ENCODE measurements at places on chromosomes 11 and 22.

DNA sequence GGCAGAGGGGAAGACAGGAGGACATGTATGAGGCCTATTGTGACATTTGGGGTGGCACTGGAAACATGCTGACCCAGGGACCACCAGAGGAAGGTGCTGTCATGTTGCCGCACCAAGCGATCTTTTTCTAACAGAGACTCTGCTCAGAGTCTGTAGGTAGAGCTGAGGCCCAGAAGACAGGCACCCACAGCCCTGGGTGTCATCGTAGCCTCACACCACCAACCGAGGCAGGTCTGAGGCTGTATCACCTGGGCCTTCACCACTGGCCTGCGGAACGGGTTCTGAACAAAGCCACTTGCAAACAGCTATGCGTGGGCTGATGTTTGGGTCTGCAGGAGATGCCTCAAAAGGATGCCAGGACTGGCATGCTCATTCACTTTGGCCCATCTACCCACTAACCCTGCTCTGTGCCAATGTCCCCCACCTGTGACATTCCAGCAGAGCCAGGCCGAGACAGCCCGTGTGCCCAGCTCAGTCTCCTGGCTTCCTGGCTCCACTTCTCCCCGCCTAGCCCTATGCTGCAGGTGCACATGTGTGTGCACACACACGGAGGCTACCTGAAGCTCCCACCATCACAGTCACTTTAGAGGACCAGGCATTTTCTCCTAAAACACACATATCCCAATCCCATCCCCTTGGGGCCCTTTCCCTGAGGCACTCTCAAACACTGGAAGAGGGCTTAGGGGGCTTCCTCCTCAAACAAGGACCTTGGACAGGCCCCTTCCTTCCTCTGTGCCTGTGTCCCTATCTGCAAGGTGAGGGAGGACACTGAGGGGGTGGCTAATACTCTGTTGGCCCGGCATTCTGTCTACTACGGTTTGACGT lies 3.6 kb downstream of the TRIM29 start:
- DNase-seq, result no peak

- no peak for DNase-seq
Measured at GRCh38 chr11:67617243-67617953, 10.7 kb downstream of the NDUFV1 start.

- DNase-seq, result no peak
Measured at GRCh38 chr11:130831976-130832375, 84.3 kb downstream of the SNX19 start.

DNA sequence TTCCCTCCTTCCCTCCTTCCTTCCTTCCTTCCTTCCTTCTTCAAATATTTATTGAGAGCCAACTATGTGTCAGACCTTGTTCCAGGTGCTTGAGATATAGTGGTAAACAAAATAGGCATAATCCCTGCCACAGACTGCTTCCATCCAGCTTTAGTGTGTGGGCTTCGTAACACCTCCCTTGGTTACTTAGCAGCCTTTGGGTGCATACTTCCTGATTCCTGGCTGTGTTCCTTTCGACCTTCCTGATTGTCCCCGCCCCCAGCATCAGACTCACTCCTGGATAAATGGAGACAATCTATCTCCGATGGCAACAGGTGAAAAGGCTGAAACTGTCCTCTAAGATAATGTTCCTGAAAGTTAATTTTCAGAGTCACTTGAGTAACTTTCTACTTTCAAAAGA lies 13.5 kb downstream of the CCDC81 start:
- no peak for DNase-seq

GRCh38 chr11:36619502-36619901 lies 21.5 kb upstream of the RAG2 start:
- no peak for DNase-seq

- no peak for DNase-seq
Measured at GRCh38 chr11:61090982-61091372, 11.3 kb upstream of the CD5 start.

DNA sequence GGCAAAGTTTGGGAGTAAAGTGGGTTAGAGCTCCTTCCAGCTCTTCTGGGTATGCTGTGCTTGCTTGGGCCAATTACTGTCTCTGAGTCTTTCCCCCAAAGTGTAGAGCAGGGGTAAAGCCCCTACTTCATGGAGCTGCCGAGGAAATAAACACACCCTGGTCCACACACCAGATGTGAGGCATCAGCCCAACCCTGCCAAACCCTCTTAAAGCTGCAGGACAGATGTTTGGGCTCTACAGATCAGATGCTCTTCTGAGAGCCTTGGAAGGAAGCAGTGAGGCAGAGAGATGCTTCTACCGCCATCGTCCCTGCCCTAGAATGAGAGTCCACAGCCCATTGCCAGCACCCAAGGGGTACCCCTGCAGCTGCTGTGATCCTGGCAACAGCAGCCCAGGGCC lies 64.7 kb downstream of the ELFN2 start:
- no peak for DNase-seq

All from stimulated activated CD4-positive, alpha-beta T cell treated with anti-CD3 and anti-CD28 coated beads, Interleukin-15, amount 100 ng/mL, for 1 hour (primary cell).